ENCODE measurements at places on chromosomes 4 and X.

DNA sequence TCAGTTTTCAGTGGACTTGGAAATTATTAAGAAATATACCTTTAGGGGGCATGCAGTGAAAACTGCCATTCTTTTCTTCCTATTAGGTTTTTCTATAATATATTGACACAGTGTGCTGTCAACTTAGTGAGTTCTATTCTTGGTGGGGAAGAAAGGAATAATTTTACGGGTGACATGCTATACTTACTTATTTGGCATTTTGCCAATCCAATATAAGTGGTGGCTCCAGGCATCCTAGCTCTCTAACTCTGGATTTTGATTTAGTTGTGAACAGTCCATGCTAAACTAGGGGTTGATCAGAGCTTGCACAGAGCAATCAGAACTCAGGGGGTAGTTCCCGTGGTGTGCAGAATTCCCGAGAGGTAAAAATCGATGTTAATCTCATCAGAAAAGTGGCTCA is 277.7 kb upstream of the FTHL17 start:
- DNase-seq: no peak

- DNase-seq: no peak
Observed at GRCh38 chr4:84740057-84740456, 157.1 kb downstream of the CDS1 start.

- DNase-seq: peak; percentile 1
Observed at GRCh38 chrX:111447298-111447697, 35.3 kb upstream of the DCX start.

DNA sequence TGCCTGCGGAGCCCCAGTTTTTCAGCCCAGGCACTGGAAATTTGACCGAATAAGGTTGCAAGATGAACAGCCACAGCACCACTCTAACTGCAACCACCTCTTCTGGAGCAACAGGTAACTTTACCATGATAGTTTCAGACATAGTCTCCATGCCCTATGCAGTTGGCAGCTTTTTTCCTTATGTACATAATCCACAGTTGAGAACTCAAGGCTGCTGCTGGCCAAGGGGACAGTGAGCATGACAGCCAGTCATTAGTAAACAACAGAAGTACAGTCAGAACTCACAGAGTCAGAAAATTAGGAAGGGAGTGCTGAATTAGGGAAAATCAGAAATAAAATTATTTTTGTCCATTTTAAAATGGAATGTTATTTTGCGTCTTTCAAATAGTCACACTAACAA is 192.7 kb upstream of the NHS start:
- no peak for DNase-seq

DNA sequence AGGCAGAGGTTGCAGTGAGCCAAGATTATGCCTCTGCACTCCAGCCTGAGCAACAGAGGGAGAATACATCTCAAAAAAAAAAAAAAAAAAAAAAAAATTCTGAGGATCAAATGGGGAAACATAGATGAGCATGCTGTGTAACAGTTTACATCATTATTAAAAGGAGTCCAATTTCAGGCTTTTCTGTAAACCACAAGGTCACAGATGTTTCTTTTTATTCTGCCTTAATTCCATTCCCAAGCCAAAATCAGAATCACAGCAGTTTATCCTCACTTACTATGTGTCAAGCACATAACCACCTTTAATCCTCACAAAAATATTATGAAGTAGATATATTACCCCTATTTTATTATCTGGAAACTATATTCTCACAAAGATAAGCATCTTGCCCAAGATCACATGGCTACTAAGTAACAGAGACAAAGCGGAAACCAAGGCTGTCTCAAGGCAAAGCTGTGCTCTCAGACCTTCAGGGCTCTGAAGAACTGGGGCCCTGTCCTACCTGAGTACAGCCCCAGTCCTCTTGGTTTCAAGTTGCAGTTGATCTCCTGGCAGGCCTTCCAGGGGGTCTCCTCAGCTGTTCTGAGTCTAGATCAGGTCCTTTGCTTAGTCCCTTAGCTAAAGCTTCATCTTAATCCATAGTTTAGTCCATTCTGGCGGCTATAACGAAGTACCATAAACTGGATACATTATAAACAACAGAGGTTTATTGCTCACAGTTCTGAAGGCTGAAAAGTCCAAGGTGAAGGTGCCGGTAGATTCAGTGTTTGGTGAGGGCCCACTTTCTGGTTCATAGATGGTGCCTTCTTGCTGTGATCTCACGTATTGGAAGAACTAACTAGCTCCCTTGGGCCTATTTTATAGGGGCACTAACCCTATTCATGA is 141.3 kb downstream of the PALLD start:
- DNase-seq: no peak

Data from stimulated activated CD4-positive, alpha-beta T cell treated with anti-CD3 and anti-CD28 coated beads, Interleukin-2, amount 100 ng/mL, for 24 hours (primary cell).